ENCODE measurements at places on chromosomes 6 and 20.

DNA sequence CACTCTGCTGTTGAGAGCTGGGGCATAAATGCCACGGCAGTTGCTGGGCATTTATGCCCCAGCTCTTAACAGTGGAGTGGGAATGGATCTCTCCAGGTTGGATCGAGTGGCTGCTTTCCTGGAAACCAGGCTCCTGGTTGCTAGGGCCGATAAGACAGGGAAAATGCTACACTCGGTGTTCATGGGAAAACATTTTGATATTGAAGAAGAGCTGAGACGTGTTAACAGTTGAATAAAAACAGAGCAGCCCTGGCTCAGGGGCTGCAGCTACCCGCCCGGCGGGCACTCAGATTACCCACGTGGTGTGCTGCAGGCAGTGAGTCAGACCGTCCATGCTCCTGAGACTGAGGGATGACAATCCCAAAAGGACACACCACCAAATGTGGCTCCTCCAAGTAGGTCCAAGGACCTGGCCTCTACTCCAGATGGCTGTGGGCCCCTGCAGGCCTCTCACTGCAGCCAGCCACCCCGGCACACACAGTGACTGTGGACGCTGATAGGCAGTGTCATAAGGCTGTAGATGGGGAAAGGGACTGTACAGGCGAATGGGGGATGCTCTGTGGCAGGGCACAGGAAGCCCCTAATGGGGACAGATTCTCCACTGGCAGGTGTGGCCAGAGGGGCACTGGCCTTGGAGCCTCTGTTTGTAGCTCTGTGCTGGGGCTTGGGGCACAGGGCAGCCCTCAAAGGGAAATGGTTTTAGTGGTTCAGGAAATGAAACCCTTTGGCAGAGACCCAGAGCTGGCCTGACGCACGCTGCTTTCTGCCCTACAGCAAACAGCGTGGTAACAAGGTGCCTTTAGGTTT is 237.8 kb downstream of the LY86 start:
- peak; percentile 71 for DNase-seq

GRCh38 chr6:11621119-11621518 is 83.6 kb downstream of the TMEM170B start:
- no peak for DNase-seq

DNA sequence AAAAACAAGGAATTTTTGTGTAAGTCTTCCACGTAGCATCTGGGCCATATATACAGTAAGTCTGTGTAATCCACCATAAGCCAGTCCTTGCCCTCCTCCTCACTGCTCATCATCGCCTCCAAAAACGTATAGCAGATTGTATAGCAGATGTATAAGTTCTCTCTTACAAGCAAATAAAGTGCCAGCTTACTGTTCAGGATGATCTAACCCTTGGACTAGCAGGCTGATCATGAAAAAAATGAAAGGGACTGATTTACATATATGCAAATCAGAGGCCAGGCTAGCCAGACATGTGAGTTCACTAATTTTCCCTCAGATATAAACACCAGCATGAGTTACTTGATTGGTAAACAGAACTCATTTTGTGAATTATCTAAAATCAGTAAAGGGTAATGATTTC is 171.5 kb downstream of the LY86 start:
- no peak for DNase-seq

DNA sequence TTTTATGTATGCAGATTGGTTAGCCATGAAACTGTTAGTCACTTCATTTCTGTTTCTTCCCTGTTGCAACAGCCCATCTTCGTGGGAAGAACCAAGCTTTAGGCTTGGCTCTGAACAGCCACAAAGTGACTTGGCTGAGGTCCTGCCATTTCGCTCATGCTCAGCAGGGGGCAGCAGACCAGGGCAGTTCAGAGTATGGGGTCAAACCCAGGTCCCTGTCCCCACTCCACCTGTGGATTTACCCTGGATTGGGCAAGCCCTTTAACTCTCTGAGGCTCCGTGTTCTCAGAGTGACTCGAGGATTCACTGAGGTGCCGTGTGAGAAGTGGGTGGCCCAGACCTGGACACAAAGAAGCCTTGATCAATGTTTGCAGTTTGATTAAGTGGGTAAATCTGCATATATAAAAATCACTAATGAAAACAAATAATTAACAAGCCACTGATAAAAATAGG is 19.8 kb upstream of the MAP1LC3A start:
- no peak for DNase-seq

GRCh38 chr20:64277571-64278316 is 22.2 kb downstream of the PCMTD2 start:
- DNase-seq, result no peak

GRCh38 chr6:156780962-156781853 is 4.0 kb downstream of the ARID1B start:
- DNase-seq, result no peak

- no peak for DNase-seq
Observed at GRCh38 chr6:17505062-17505476, 95.0 kb upstream of the FAM8A1 start.

GRCh38 chr20:46353500-46354206 is 45.4 kb upstream of the CDH22 start:
- no peak for DNase-seq

DNA sequence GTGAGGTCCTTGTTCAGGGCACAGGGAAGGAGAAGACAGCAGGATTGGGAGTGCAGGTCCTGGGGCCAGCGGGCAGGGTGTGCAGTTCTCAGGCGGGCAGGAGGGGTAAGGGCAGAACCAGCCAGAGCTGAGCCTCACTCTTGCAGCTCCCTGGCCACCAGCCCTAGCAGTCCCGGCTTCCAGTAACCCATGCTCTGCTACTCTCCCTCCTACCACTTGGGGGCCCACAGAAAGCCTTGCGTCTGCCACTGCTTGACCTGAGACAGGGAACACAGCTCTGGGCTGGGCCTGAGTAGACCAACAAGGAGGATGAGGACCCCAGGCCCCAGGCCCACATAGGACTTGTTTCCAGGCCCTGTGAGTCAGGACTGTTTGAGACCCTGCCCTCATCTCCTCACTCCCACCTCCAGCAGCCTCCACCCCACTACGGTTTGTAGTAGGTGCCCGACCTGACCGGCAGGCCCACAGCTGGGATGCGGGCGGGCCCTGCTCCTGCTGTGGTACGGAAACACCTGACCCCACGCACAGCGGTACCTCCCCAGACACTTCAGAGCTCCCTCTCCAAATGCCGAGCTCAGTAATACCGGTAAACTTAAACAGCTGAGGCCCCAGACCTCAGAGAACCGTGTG is 39.2 kb downstream of the KCNK5 start:
- DNase-seq, result peak; percentile 57

DNA sequence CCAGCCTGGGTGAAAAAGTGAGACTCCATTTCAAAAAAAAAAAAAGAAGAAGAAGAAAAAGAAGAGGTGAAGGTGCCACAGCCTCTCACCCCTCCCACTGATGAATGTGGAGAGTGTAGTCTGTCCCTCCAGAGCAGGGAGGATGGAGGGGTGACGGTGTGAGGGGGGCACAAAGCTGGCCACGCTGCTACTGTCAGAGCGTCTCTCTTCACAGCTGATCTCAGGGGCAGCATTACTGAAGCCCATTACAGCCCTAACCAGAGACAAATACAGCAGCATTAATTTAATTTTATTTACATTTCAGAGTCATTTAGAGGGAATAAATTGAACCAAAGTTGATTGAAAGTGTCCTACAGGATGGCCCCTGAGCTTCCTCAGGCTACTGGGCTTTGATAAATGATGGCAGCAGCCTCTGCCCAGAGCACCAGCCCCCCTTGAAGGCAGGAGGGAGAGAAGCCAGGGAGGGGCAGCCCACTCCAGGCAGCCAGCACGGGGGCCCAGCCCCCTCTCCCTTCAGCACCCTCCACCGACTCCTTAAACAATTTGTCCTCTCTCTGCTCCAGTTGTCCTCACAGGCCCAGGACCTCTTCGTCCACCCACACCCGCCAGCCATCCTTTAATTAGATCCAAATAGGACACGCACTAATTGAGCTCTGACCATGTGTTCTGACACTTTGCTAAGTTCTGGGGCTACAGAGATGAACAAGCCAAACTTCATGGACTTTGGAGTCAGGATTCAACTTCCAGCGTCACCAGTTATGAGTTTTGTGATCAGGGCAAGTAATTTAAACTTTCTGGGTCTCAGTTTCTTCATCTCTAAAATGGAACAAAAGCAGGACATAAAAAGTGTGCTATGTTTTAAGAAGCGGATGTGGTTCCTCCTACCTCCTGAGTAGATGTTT is 18.6 kb upstream of the ZFAND3 start:
- DNase-seq, result no peak
